HFFc6 (cell line): ENCODE measurements at places on chromosomes 3 and 15.

- no peak for DNase-seq
These were observed 182.0 kb downstream of the KLF13 start for GRCh38 chr15:31508656-31509055.

DNA sequence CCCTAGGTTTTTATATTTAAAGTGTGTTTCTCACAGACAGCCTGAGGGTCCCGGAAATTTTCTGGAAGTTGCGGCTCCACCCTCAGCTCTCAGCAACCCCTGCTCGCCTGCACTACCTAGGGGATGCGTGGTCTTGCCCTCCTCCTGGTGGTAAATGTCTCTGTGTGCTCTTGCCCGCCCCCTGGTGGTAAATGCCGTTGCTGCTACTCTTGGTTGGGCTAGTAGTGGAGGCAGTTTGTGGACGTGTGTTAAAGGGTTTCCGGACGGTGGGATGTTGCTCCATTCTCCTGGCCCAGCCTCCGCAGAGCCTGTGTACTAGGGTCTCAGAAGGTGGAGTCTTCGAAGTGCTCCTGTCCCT is 27.4 kb downstream of the STOML1 start:
- DNase-seq: peak; percentile 63

DNA sequence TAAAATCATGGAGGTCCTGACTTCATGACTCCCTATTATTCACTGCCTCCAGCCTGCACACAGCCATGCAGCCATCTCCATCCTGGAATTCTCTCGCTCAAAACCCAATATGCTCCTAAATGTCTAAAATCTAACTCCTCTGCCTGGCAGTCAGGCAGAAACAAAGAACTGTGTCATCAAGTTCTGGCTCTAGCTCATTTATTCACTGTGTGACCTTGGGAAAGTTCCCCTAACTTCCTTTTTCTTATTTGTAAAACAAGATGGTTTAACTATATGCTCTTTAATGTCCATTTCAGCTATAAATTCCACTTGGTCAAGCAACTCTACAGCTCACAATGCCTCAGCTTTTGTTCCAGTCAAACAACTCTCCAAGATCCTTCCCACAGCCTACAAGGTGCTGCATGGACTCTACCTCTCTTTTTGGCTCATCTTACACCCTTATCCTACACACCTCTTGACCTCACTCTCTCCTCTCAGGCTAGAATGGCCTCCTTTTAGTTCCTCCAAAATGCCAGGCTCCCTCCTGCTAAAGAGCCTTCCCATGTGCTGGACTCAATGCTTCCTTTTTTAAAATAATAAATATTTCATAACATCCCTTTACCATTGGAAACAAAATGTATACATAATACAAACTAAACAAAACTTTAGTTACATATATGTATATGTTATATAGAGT is 16.4 kb downstream of the PIK3CB start:
- DNase-seq: no peak

DNA sequence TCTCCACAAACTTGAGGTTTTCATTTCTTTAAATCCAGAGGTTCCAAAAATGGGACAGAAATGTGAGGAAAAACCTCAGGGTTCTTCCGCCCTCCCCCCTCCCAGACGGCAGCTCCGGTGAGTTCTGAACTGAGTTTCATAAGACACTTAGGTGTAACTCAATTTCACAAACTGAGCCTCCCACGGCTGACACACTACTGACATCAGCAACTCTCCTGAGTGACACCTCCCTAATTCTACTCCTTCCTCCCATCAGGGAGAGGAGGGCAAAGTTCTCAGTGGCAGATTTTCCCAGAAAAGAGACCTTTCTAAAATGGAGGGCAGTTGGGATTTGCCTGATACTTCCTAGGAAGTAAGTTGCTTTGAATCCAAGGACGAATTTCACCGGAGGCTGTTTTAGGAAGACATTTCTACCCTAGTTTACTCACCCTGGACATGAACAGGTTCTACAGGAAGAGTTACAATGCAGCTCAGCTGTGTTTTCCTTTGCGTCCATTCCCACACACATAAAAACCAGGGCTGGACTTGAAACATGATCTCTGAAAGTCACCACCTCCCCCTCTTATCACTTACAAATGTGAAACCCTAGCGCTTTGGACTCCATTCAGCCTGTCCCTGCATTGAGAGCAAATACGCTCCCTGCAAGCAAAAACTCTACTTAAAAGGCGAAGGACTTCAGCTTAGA is 78.1 kb upstream of the LMOD3 start:
- no peak for DNase-seq

GRCh38 chr3:13896473-13897154 is 16.7 kb upstream of the WNT7A start:
- DNase-seq: peak; percentile 42

DNA sequence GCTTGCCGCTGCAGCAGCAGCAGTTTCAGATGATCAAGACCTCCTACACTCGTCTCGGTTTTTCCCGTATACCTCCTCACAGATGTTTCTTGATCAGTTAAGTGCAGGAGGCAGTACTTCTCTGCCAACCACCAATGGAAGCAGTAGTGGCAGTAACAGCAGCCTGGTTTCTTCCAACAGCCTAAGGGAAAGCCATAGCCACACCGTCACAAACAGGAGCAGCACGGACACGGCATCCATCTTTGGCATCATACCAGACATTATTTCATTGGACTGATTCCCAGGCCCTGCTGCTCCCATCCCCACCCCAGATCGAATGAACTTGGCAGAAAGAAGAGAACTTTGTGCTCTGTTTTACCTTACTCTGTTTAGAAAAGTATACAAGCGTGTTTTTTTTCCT is 17.6 kb downstream of the CALML4 start:
- peak; percentile 67 for DNase-seq
